ENCODE measurements at places on chromosomes 6 and 20.

GRCh38 chr6:157034436-157035230 lies 257.5 kb downstream of the ARID1B start:
- DNase-seq: peak; percentile 33

DNA sequence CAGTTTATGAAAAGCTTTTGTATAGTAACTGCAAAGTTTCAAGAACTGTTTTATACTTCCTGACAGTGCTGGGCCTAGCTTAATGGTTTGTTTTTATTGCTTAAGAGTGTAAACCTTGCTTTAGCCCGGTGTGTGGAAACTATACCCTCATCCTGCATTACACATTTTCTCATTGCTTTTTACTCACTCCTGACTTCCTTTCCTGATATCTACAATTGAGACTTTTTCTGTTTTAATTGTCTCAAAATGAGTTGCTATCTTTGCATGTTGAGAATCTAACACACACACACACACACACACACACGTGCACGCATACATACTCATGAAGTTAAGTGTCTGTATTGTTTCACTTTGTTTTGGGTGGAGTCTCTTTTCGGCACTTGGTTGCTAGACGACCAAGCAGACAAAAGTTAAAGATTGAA lies 16.7 kb downstream of the BMP2 start:
- DNase-seq: no peak

- DNase-seq: no peak
Measured at GRCh38 chr20:20017844-20018185, 653 bp downstream of the NAA20 start.

DNA sequence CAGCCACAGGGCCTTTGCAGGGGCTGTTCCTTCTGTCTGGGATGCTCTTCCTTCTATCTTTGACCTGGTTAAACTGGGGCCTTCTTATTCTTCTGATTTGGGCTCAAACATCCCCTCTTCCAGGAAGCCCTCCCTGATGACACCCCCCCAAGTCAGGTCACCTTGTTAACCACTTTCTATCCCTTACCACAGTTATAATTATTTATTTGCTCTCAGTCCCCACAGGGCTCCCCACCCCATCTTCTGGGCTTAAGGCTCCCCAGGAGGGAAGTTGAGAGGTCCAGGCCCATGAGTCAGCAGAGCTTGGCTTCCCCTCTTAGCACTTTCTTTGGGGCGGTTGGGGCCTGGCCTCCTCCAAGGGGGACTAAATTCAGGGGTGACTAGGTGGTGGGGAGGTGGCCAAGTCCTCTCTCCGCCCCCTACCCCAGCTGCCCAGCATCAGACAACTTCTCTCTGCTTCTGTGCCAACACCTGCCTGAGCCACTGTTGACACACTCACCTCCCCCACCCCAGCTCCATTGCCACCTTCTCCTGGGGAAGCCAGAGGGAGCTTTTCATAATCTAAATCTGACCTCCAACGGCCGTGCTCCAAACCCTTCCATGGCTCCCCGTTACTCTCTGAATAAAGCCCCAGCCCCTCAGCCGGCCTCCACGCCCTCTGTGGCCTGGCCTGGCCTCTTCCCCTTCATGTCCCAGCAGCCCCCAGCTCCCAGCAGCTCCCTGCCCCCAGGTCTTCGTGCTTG lies 70.0 kb downstream of the CEBPB start:
- no peak for DNase-seq

DNA sequence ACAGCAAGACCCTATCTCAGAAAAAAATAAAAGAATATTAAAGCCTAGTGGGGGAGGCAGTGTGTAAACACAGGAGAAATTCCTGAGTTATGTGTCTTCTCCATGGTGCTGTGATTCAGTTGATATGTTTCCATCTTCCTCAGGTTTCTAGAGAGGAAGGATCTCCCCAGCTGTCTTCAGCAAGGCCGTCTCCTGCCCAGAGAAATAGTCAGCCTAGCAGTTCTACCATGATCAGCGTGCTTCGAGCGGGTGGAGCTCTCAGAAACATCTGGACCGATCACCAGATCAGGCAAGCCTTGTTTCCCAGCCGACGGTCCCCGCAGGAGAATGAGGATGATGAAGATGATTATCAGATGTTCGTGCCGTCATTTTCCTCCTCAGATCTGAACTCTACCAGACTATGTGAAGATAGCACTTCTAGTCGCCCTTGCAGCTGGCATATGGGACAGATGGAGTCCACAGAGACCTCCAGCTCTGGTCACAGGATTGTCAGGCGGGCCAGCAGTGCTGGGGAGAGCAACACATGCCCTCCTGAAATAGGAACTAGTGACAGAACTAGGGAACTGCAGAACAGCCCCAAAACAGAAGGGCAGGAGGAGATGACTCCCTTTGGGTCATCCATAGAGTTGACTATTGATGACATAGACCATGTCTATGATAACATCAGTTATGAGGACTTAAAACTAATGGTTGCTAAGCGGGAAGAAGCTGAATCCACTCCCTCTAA lies 34.9 kb upstream of the MTHFD1L start:
- DNase-seq: no peak

- no peak for DNase-seq
Measured at GRCh38 chr20:19799325-19799724, 41.3 kb downstream of the RIN2 start.

GRCh38 chr6:168533414-168533813 lies 92.4 kb downstream of the SMOC2 start:
- DNase-seq: peak; percentile 7

DNA sequence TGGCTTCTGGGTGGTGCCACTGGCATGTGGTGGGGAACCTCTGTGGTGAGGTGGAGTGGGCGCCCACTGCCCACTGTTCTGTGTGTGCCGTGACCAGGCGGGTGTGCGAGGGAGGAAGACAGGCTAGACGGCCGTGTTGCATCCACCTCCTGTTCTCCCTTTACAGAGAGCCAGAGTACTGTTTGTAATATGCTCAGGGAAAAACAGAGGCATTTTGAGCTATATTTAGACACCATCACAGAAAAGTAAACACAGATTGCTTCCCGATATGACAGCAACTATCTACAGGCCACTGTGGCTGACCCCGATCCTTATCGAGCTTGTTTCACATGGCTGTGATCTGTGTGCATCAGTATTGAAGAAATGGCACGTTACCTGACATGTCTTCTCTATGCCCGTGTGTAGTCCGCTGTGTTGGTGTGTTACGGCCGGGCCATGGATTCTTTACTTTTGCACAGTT lies 45.6 kb downstream of the ARID1B start:
- no peak for DNase-seq

DNA sequence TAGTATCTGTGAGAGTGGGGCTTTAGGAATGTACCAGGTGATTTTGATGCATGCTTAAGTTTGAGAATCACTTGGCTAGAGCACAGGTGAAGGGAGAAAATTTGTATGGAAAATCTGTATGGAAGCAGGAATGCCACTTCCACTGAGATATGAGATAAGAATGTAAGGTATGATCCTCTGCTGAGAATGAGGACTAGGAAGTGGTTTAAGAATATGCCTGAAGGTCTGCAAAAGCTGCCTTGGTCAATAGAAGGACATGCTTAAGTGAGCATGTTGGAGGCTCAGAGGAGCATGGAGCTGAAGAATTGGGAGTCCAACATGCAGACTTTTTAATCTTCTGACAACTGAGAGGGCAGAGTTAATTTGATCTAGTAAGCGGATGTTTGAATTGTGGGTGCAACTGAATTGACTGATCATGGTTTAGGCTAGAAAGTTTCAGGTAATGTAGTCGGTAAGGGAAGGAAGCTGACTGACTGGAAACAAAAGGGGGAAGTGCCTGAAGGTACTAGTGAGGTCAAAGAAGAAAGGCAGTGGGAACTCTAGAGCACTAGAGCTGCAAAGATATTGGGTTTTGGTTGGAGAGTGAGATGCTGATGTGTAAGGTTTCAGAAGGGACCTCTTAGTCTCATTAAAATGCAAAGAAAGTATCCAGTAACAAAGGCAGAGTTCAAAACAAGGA lies 28.6 kb upstream of the NOTCH4 start:
- no peak for DNase-seq

DNA sequence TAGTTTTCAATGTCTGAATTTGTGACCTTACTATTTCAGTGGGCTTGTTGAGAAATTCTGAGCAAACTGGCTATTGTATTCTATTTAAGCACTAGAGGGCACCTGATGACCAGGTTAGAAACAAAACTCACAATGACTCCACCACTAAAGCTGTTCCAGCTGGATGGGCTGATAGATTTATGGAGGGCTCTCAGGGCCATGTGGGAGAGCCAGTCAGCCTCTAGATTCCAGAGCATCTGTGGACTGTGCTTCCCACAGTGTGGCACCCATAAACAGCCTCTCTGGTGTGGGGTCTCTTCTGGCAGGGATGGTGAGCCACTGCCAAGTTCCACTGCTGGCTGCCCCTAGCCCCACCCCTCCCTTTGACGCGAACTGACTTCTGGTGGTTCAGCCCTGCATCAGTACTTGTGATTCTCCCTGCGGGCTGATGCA lies 29.2 kb downstream of the C6orf58 start:
- DNase-seq: no peak

DNA sequence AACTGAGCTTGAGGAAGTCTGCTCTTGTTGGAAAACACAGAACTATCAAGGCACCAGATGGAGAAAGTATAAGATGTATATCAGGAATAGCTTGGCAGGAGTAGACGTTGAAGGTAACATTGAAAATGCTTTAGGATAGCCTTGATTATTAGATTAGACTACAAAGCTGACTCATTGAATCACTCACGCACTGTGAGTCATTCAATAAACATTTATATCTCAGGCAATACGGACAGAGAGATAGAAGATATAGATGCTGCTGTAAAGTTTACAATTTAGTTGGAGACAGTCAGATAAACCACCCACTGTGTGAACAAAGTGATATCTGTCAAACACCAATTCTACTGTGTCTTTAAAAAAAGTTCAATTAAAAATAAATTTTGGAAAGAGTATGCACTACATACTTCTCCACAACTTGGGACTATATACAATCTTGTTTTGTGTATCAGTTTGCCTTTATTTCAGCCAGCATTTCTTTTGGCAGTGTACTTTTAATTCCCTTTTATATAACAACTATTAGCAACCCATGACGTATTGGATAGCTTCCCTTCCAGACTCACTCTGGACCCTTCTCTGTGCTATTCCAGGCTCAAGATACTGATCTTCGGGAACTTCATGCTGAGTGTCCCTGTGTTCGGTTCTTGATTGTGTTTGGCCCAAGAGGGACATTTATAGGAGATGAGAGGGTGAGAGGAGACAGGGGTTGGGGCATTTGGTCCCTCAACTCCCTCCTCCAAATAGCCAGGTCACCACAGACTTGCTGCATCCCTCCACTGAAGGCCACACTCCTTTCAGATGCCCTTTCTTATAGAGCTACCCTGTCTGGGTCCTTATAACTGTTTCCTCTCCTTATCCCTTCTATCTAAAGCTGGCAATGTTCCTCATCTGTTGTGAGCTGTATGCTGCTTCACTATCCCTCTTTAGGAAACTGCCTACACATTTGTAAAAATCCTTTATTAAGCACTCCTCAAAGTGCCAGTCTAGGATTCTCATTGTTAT lies 176.6 kb upstream of the PTPRK start:
- DNase-seq: no peak

- peak; percentile 37 for DNase-seq
Measured at GRCh38 chr6:109793792-109794191, 102.7 kb downstream of the FIG4 start.

GRCh38 chr20:51326201-51326819 lies 216.2 kb downstream of the NFATC2 start:
- DNase-seq: no peak

DNA sequence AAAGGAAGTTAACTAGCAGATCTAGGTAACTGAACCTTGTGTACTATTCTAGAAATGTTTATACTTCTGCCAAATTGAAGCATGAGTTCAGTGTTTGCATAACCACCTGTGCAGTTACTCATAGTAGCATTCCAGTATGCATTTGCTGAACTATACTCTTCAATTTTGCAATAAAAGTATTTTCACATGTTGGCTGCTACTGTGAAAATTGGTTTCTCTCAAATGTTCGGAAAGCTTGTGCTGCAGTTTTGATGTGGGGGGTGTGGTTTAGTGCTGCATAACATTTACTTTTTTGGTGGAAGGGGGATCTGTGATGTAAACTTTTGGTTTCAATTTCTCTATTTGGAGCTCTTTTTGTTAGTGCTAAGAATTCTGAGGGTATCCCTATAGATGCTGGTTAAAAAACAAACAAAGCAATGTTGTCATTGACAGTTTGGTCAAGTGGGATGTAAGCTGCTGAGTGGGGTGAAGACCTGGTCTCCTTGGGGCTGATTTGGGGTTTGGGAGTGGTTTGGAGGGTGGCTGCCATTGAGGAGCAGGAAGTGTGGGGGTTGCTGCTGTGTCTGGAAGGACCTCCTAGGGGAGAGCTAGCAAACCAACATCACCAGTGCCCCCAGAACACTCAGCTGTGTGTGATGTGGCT lies 87.8 kb downstream of the CARMIL1 start:
- no peak for DNase-seq

GRCh38 chr6:103925317-103925716 lies 934.4 kb downstream of the HACE1 start:
- peak; percentile 98 for DNase-seq

DNA sequence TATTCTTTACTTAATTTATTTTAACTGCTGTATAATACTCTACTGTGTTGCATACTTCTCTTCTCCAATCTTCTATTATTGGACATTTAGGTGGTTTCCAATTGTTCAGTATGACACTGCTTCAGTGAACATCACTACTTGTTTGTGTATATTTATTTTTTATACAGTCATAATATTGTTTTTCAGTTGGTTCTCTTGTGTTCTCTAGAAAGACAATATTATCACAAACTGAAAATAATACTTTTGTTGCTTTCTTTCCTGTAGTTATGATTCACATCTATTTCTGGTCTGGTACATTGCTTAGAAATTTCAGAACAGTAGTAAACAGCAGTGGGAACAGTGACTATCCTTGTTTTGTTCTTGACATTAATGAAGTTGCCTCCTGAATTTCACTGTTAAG lies 62.8 kb upstream of the GTSF1L start:
- no peak for DNase-seq

GRCh38 chr6:106106276-106107042 lies 20.3 kb downstream of the PRDM1 start:
- no peak for DNase-seq

DNA sequence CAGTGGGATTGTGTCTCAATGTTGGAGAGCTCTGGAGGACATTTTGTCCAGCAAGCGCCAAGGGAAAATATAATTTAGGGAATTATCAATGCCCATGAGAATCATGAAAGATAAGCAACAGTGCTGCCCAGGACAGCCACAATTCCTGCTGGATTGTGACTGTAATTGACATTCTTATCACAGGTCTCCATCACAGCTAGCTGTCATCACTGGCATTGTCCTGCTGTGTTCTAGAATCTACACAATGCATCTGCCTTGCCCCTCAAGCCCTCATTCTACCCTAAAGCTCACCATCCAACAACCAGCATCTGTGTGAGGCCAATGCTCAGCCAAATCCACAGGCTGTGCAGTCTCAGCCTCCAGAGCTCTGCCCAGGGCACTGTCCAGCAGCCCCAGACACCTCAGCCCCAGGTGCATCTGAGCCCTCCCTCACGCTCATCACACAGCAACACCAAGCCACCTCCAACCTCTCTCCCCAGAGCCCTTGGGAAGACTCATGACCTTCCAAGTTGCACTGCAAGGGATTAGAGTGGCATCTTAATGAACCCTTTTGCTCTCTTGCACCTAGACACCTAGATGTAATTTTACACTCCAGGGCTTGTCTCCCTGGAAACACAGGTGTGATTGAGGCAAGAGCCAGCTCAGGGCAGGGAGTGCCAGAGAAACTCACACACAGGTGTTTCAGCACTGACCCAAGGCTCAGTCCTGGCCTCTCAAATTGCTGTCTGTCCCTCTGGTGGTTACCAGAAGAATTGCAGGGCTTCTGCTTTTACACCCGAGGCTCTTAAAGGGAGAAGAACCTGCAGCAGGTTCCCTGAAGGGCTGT lies 85.2 kb upstream of the PHACTR3 start:
- DNase-seq: peak; percentile 85

GRCh38 chr6:45946887-45947286 lies 68.8 kb downstream of the CLIC5 start:
- no peak for DNase-seq
